ENCODE measurements at places on chromosomes 4 and X.

DNA sequence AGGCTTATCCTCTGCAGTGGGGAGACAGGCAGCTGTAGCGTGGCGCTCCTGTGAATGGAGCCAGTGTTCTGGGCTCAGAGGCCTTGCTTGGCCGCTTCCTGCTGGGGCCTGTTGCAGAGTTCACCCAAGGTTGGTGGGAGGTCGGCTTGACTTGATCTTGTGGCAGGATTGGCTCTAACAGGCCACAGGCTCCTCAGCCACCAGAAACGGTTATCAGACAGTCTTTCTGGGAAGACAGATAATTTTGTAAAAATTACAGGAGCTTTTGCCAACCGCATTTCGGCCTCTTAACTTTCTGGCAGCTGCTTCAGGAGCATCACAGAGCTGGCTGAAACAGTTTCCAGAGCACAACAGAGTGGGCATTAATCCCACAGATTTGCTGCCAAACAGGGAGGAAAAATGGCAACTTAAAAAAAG lies 66.4 kb downstream of the DIPK2B start:
- peak; percentile 54 for DNase-seq

DNA sequence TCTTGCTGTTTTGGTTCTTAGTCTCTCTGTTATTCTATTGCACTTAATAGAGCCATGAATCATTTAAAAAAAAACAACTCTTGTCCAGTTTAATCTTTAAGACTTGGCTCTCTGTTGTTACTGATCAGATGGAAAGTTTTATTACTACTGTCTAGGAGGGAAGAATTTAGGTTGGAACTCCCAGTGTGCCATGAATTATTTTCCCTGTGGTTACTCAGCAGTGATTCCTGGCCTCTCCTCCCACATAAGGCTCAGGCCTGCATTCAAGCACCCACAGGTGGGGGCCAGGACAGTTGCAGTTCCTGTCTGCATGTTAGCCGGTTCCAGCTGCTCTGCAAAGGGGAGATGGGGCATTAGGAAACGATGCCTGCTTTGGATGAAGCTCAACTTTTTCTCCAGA lies 29.8 kb upstream of the ESX1 start:
- DNase-seq = no peak

- no peak for DNase-seq
Observed at GRCh38 chrX:108361316-108361715, 76.9 kb downstream of the COL4A6 start.

DNA sequence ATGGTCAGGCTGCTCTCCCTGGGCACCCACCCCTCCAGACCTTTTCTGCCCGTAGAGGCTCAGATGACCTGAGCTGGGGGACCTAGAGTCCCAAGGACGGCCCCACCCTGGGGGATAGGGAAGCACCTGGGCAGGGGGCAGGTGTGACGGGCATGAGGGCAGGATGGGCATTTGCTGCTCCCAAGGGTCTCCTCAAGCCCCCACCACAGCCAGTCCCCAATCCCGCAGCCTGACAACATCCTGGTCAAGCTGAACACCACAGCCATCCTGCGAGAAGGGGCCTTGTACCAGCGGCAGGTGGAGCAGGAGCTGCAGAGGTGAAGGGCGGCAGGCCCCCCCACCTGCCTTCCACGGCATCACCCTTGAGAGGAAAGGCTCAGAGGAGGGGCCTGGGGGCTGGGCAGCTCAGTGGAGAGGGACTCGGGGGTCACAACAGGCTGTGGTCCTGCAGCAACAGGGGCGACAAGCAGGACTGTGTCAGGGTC lies 17.8 kb upstream of the RNF4 start:
- no peak for DNase-seq

DNA sequence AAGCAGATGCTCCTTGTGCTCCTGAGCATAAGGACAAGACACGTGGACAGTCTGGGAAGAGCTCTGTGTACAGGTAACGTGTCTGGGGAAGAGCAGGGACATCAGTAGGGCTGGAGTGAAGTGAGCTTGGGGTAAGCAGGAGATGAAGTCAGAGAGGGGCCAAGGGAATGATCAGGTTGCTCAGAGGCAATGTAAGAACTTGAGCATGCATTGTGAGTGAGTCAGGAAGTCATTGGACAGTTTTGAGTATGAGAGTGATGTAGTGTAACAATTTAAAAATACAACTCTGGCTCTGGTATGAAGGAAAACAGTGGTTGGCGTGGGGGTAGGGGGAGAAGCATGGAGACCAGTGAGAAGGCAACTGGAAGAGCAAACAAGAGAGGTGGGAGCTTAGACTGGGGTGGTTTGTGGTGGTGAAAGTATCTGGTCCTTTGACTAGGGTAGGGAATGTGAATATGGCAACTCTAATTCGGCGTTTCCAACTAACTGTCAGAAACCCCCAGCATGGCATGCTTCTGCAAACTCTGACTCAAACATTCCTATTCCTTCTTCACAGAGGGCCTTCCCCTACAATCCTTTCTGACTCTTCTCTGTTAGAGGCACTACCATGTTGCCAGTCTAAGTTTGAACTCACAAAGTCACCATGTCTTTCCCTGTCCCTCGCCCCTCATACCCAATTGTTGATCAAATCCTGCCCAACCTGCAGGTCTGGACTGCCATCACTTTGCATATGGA lies 57.2 kb downstream of the STBD1 start:
- no peak for DNase-seq

DNA sequence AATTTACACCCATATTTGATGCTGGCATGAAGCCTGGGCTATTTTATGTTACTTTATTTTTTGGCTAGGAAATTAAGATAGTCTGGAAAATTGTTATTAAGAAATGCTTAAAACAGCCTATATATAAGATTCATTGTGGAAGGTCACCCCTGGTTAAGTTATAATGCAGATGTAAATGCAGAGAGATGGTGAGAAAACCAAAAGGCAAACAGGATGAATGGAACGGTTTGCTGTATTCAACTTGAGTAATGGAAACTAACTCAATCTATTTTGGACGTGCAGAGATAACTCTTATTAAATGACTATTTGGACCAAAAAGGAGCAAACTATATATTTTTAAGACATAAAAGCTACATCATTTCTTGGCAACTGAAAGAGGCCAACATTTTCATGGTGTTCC lies 446.3 kb upstream of the FRG1 start:
- no peak for DNase-seq

- DNase-seq = no peak
Observed at GRCh38 chr4:121742794-121743193, 22.2 kb downstream of the SMIM43 start.

GRCh38 chr4:102493794-102494193 lies 7.4 kb upstream of the NFKB1 start:
- no peak for DNase-seq

GRCh38 chr4:67725981-67726380 lies 25.0 kb upstream of the UBA6 start:
- no peak for DNase-seq

DNA sequence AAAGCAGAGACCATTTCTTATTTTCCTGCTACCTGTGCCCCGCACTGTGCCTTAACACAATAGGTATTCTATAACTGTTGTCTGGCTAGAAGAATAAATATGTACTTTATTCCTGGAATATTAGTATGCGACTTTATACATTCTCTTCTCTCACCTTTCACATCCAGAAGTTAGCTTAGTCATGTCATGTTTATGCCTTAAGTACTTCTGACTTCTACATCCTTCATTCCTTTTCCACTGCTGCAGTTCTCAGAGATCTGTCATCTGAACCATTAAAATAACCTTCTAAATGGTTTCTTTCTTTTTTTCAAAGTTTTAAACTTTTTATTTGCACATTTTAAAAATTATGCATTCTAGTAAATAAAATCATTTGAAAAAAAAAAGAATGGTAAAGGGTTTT lies 34.4 kb downstream of the KIF4A start:
- no peak for DNase-seq

DNA sequence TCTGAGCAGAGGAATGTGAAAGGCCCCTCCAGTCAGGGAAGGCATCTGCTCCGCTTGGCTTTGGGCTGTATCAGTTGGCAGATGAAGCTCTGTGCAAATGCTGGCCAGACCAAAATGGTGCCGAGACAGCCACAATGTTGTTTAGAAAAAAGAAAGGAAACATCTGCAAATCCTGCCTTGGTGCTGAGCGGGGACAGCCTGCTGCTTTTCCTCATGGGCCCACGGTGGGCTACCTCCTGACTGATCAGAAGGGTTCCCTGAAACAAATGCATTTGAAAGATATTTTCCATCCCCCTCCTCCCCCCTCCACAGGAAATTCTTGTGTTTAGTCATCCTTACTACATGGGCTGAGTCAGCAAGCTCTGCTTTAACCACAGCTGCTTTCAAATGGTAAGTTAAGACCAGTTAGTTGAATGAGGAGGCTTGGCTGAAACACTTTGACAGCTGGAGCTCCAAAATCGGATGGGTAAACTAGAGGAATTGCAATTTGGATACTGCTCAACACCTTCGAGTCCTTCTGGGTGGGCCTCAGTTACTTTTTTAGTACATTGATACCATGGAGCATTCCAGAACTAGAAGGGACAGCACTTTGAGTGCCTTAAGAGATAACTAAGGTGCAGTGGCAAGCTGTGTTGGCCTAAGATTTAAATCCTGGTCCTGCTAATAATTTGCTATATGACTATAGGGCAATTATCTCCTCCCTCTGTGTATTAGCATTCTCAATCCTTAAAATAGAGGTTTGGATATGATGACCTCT lies 36.0 kb downstream of the PLAC1 start:
- DNase-seq = peak; percentile 31

DNA sequence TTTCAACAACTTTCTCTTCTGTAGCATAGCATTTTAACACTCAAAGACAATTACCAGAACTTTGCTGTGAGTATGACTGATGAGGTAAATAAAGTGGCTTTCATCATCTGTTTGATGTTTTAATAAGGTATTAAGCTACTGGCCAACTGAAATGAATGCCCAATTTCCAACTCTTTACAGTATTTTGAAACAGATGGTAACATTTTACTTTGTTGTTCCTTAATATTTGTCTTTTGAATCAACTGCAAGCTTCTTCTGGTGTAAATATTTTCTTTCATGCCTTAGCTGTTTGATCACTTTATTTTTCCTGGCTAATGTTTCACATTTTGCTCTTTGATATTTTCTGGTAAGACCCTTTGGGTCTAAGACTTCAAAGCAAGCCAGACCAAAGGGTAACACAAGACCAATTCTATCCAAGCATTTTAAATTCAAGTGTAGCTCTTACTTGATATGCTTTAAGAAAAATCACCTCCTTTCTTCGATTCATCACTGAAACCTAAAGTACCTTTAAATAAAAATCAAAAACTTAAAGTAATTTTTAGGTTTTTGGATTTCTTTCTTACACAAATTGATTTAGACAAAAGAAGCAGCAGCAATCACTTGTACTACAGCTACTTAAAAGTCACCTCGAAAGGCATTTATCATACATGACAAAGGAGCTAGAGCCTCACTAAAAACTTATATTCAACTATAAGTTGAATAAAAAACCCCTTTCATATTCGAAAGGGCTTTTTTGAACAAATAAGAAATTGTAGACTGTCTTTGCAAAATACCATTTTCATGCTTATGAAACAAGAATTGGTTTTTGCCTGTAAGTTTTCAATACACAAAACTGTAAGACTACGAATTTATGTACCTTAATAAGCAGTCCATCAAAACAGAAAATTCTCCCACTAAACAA lies 57.6 kb downstream of the TBCK start:
- no peak for DNase-seq

GRCh38 chr4:174263445-174263736 lies 20.1 kb downstream of the FBXO8 start:
- DNase-seq = no peak

- DNase-seq = no peak
Observed at GRCh38 chrX:19628011-19628575, 112.8 kb upstream of the MAP3K15 start.

DNA sequence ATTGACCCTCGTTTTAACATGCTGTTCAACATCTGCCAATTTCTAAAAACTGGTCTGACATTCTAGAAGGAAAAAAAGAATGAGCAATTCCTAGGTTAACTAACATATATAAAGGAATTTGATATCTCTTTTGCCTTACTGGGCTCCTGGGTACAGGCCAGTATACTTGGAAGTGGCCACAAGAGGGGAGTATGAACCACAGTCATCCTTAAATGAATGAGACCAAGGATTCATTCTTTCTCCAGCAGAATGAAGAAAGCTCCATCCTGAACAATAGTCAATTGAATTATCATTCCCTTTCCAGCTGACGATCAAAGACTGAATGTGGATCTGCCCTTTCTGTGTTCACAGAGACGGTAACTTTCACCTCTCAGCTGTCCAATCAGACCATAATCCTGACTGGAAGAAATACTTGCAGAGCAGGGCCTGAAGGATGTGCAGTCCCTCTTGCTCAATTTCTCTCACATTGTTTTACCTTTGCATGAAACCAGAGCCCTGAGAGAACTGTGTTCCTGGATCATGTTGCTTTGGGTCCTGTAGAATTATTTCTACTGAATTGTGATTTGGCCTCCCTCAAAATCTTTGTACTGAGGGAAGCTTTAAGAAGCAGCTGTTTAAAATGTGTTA lies 14.8 kb upstream of the SPARCL1 start:
- DNase-seq = no peak

DNA sequence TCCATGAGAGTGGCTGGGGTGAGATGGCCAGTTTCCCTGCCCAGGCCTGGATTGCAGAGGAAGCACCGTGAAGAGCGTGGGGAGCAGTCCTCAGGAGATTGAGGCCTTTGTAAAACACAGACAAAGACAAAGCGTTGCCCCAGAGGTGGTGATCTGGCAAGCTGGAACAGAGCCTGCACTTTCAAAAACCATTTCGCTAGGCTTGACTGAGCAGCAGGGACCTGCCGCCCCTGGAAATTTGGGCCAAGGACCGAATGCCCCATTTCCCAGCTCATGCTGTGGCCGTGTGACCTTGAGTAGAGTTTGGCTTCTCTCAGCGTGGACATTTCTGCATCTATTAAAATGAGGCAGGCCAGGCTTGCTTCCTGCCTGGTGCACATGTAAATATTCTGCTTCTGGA lies 381.4 kb downstream of the BCOR start:
- no peak for DNase-seq

DNA sequence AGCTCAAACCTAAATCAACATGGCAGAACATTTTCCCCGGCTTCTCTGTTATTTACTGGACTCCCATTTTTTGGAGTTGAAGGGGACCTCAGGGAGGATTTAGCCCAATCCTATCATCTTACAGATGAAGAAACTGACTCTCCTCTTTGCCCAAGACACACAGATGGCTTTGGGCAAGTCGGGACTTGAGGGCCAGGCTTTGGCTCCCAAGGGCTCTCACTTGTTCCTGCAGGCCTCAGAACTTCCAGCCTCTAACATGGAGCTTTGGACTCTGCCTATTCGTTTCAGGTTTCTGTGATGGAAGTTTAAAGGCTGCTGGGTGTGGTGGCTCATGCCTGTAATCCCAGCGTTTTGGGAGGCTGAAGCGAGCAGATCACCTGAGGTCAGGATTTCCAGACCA lies 59.5 kb downstream of the RHOH start:
- no peak for DNase-seq

GRCh38 chr4:54661169-54661568 lies 3.4 kb downstream of the KIT start:
- DNase-seq = no peak

- no peak for DNase-seq
Observed at GRCh38 chrX:111354496-111354895, 57.5 kb downstream of the DCX start.

All from NCI-H446 treated with DMSO at 0.1 percent for 48 hours (cell line).